ENCODE measurements at places on chromosomes 11 and 22. TPM values are rescaled to one million over a fixed set of nuclear protein-coding genes. Genes with fewer than 3 reads are reported as not detected.

Gene PRRG4
- 12.6 TPM for total RNA-seq

DNA sequence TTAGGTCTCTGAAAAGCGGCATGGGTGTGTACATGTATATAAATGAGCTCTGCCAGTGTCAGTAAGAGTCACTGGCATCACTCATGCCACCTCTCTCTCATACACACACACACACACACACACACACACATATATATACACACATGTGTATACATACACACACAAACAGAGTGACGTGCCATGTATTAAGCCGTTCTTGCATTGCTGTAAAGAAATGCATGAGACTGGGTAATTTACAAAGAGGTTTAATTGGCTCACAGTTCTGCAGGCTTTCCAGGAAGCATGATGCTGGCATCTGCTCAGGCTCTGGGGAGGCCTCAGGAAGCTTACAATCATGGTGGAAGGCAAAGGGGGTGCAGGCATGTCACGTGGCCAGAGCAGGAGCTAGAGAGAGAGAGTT is 105.6 kb upstream of the NNMT start:
- no peak for DNase-seq
- H3K27ac ChIP-seq = no peak overlapping the region

GRCh38 chr11:440065-441042 is 1.5 kb downstream of the ANO9 start:
- H3K27me3 ChIP-seq = peaks cover 9% of the 10 kb centered on the region
- H3K4me1 ChIP-seq = peaks cover 5% of the 10 kb centered on the region
- DNase-seq = no peak
- H3K4me3 ChIP-seq = no peak overlapping the region

DNA sequence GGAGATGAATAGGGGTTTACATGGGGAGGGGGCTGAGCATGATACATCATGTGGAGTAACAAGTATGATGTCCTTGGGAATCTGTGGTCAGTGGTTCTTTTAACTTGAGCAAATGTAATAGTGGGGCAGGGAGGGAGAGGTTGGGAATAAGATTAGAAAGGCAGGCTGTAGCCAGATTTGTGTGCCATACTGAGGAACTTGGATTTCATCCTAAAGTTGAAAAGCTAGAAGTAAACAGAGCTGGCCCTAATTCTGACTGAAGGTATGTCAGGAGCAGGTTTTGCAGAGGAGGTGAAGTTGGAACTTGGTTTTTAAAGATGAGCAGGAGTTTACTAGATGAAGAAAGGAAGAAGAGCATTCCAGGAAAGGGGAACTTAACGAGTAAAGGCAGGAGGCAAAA is 108.3 kb upstream of the RRM1 start:
- no peak overlapping the region for H3K4me3 ChIP-seq
- H3K27me3 ChIP-seq = no peaks in the 10 kb centered on the region
- DNase-seq = no peak
- no peaks in the 10 kb centered on the region for H3K36me3 ChIP-seq

GRCh38 chr22:35627267-35628041 is 10.3 kb upstream of the MB start:
- H3K4me1 ChIP-seq = peaks cover 15% of the 10 kb centered on the region
- peak overlapping the region; percentile 83 for H3K27ac ChIP-seq
- no peaks in the 10 kb centered on the region for H3K27me3 ChIP-seq
- H3K4me3 ChIP-seq = peak overlapping the region; percentile 62
- peak; percentile 90 for DNase-seq

Gene TRMT112
- total RNA-seq = 168 TPM

Gene APOA4
- total RNA-seq = not detected

- no peak for DNase-seq
- H3K4me3 ChIP-seq = no peak overlapping the region
- no peak overlapping the region for H3K27ac ChIP-seq
- no peaks in the 10 kb centered on the region for H3K36me3 ChIP-seq
- no peaks in the 10 kb centered on the region for H3K27me3 ChIP-seq
- no peaks in the 10 kb centered on the region for H3K4me1 ChIP-seq
Observed at GRCh38 chr11:77440678-77441077, 33.2 kb downstream of the PAK1 start.

Gene CHRDL2
- 1.6 TPM for total RNA-seq

Gene TMEM126A
- total RNA-seq = 26.1 TPM

DNA sequence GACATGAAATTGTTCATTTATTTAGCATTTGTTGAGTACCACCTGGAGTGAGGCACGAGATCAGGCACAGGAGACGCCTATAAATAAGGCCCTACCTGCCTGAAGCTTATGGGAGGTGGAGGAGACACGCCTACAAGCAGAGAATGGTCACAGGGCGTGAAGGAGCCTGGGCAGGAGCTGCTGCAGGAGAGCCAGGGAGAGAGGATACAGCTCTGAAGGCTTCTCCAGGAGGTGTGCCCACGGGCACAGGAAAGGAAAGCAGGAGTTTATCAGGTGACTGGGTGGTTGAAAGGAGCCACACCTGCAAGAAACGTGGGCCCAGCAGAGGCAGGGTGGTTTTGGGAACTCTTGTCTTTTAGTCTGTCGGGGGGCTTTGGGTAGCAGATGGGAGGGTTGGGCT is 70.3 kb downstream of the BMAL1 start:
- H3K27me3 ChIP-seq = no peaks in the 10 kb centered on the region
- no peak for DNase-seq

Gene FADS1
- 68.0 TPM for total RNA-seq

DNA sequence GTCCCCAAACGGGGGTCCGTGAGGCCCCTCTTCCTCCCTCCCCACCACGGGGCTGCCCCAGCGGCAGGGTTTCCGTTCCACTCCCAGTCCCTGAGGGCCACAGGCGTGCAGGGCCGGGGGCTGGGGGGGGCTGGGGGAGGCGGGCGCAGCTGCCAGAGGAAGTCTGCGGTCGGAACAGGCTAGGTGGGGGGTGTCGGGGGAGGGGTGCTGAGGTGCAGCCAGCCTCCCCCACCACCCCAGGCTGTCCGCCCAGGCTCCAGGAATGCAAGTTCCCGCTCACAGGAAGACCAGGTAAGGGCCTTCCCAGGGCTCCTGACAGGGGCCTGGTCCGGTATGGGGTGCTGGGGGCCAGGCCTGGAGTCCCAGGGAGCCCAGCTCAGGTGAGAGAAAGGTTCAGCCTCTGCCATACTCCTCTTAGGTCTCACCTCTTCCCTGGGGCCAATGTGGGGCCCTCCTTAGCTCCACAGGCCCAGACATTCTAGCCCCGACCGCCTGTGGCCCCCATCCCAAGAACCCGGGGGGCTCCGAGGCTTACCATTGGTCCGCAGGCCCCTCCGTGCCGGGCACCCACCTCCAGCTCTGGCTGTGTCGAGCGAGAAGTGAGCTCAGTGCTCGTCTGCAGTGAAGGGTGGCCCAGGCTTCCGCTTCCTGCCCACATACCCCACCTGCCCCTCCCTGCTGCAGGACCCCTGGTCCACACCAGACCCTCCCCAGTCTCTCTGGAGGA is at the start of gene PTPRCAP:
Gene PTPRCAP, minus strand, starts transcription at position 601 of the 727 bp plus-strand sequence. Its CDS starts 63 bp downstream, at position 538.
- peak within 1 kb of the TSS; percentile 40 for H3K4me3 ChIP-seq
- peak within 1 kb of the TSS; percentile 65 for H3K27ac ChIP-seq
- H3K27me3 ChIP-seq = no peaks in the 10 kb centered on the region
- peaks cover 9% of the 10 kb centered on the region for H3K4me1 ChIP-seq
- peaks cover 53% of the 10 kb centered on the region for H3K36me3 ChIP-seq

DNA sequence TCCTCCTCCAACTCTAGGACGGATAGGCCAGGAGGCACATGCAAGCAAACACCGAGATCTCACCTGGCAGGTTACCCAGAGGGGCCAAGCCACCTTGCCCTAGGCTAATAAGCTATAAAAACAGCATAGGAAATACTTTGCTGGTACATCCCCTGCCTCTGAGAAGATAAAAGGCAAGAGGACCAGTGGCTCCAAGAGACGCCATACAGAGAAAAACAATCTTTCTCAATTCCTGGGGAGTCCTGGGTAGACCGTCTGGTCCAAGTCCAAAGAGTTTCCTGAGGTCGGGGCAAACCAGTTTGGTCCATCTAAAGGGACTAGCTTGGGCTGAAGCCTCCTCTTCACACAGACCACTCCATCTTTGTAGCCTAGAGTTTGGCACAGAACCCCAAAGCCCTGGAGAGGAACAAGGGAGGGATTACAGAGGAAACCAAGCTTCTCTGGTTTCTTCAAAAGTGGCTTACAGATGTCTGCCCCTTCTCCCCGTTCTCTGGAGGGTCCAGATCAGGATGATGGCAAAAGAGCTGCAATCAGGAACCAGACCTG is 40.4 kb downstream of the NUMA1 start:
- H3K4me1 ChIP-seq = peaks cover 48% of the 10 kb centered on the region
- peaks cover 9% of the 10 kb centered on the region for H3K36me3 ChIP-seq
- DNase-seq = no peak
- H3K4me3 ChIP-seq = peak overlapping the region; percentile 68
- H3K27me3 ChIP-seq = no peaks in the 10 kb centered on the region

- H3K36me3 ChIP-seq = no peaks in the 10 kb centered on the region
- no peak overlapping the region for H3K27ac ChIP-seq
- no peaks in the 10 kb centered on the region for H3K4me1 ChIP-seq
- peaks cover 9% of the 10 kb centered on the region for H3K27me3 ChIP-seq
- H3K4me3 ChIP-seq = no peak overlapping the region
- DNase-seq = no peak
Observed at GRCh38 chr11:58927393-58928106, 11.7 kb upstream of the GLYATL1 start.

DNA sequence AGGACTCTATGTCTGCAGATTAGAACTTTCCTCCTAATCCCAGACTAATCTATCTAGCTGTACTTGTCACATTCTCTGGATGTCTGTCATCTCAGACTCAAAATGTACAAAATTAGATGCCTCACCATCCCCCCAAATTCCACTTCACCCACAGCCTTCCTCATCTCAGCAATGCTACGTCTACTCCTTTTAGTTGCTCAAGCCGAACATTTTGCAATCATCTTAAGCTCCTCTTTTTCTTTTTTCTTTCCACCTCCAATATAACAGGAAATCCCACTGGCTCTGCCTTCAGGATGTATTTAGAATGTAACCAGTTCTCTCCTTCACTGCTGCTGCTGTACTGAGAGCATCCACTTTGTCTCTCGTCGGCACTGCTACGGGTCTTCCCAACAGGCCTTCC is 1091.8 kb downstream of the TBC1D22A start:
- H3K4me1 ChIP-seq = no peaks in the 10 kb centered on the region
- no peaks in the 10 kb centered on the region for H3K27me3 ChIP-seq
- H3K4me3 ChIP-seq = no peak overlapping the region
- no peaks in the 10 kb centered on the region for H3K36me3 ChIP-seq
- H3K27ac ChIP-seq = no peak overlapping the region
- DNase-seq = no peak

Gene BLID
- not detected for total RNA-seq

Gene SAA2
- total RNA-seq = 4.2 TPM

GRCh38 chr11:72524711-72525110 is 90.4 kb upstream of the CLPB start:
- DNase-seq = no peak
- no peak overlapping the region for H3K27ac ChIP-seq
- no peaks in the 10 kb centered on the region for H3K27me3 ChIP-seq
- H3K4me3 ChIP-seq = no peak overlapping the region

Gene SAA1
- 13.3 TPM for total RNA-seq

Gene B4GALNT4
- 1.9 TPM for total RNA-seq

DNA sequence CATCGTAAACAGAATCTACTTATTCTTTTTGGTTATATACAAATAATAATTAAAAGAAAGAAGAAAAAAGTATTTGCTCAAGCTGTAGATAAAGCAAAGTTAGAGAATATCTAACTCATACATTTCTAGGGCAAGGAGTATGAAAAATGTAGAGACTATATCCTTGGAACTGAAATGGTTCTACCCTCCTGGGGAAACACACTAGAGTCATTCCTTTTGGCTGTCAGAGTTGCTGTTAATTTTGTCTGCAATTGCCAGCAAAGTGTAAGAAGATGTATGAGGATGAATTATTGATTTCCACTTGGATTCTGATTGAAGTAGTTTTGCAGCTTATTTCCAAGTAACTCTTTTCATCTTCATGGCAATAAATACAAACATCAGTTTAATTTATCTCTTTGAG is 69.1 kb downstream of the SLC17A6 start:
- no peak overlapping the region for H3K4me3 ChIP-seq
- no peak overlapping the region for H3K27ac ChIP-seq
- no peaks in the 10 kb centered on the region for H3K4me1 ChIP-seq
- no peaks in the 10 kb centered on the region for H3K36me3 ChIP-seq
- DNase-seq = no peak

GRCh38 chr22:43424666-43425630 is 13.1 kb downstream of the MPPED1 start:
- H3K36me3 ChIP-seq = no peaks in the 10 kb centered on the region
- no peaks in the 10 kb centered on the region for H3K4me1 ChIP-seq
- no peak for DNase-seq

DNA sequence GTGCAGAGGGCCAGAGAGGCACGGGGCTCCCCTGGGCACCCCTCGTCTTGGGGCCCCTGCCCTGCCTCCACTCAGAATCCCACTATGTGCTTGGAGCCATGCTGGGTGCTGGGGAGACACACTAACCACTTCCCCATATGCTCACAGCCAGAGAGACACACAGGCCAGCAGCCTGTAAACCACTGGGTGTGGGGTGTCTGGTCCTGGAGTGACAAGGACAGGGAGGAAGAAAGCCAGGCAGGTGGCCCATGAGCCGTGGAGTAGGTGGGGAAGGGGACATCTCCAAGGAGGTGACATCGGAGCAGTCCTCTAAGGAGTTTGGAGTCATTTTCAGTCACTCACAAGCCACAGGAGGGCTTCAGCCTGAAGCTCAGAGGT is 58.9 kb downstream of the CDKN1C start:
- H3K36me3 ChIP-seq = no peaks in the 10 kb centered on the region
- no peak for DNase-seq
- H3K4me1 ChIP-seq = peaks cover 30% of the 10 kb centered on the region

Gene RRP8
- total RNA-seq = 17.9 TPM

Gene TMEM132A
- total RNA-seq = 18.4 TPM

GRCh38 chr11:65791719-65792213 is 4.9 kb downstream of the OVOL1 start:
- H3K4me3 ChIP-seq = no peak overlapping the region
- peaks cover 16% of the 10 kb centered on the region for H3K27me3 ChIP-seq
- H3K36me3 ChIP-seq = no peaks in the 10 kb centered on the region
- peaks cover 8% of the 10 kb centered on the region for H3K4me1 ChIP-seq

Gene CCDC87
- total RNA-seq = 0.26 TPM

GRCh38 chr11:125256541-125257189 is 92.1 kb downstream of the PKNOX2 start:
- H3K4me1 ChIP-seq = no peaks in the 10 kb centered on the region
- H3K36me3 ChIP-seq = no peaks in the 10 kb centered on the region
- no peak overlapping the region for H3K4me3 ChIP-seq
- DNase-seq = peak; percentile 36
- H3K27me3 ChIP-seq = no peaks in the 10 kb centered on the region

All from upper lobe of right lung (tissue), 1 donor.